HTR-8/SVneo (cell line): ENCODE measurements at places on chromosomes 5 and 9.

DNA sequence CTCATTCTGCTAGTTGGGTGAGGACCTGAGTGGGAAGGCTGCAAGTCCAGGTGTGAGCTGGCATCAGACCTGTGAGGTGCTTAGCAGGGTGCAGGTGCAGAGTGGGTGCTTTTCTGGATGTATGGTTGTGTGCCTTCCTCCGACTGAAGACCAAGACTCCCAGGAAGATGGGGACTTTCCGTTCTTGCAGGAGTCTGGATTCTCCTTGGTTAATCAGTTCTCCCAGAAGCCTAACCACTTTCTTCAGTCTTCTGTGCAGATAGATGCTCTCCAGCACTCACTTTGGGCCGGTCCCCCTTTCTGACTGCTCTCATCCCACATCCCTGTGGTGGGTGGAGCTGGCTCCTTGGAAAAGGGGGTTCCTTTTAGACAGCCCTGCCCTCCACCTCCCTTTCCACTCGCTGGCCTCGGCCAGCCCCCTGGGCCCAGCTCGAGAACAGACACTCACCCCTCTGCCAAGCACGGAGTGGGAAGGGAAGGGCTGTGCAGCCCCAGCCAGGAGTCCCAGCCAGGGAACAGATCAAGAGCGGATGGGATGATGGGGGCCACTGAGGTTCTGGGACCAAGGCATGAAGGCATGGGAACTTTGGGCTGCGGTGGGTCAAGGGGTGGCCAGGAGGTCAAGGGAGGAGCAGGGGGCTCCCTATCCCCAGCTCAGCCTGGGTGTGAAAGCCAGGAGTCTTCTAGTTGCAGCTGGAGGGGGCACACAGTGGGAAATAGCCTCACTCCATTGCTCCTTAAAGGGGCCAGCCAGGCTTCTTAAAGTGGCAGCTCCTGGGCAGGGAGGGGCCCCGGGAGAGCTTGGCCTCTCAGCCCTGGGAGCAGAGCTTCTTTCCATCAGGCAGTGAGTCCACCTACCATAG is 62.4 kb downstream of the FGF18 start:
- DNase-seq = no peak

DNA sequence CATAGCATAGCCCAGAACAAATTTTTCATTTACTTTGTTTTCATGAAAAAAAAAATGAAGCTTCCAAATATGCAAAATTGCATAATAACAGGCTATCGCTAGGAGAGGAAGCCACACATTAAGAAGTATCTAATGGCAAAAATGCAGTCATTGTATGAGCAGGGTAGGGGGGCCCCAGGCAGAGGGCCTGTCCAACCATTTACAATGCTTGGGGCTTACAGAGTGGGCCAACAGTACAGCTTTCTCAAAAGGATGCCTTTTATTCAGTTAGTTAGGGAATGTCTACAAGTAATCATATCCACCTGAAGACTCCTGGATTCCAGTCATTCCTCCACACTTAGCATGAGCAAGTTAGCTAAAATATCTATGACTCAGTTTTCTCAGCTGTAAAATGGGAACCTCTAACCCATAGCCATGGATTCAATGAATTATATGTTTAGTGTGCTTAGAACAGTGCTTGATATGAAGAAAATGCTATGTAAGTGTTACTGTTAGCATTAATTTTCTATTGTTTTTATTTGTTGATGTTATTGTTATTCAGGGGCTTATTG is 117.7 kb downstream of the GAS1 start:
- no peak for DNase-seq

DNA sequence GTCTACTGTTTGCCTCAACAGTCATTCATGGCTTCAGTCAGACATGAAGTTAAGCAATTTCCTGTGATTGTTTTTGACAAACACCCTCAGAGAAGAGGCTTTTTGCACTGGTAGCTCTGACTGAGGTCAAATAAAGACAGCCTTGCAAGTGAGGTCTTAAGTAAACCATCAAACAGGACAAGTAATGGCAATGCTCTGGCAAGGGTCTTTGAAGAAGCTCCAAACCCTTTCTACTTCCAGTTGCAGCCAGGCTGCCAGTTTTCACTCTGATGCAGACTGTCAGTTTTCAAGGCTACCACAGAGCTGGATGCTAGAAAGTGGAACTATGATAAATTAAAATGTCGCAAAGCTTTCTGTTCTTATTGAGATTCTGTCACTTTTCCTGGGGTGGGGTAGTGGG is 421.5 kb upstream of the PTGER4 start:
- no peak for DNase-seq

DNA sequence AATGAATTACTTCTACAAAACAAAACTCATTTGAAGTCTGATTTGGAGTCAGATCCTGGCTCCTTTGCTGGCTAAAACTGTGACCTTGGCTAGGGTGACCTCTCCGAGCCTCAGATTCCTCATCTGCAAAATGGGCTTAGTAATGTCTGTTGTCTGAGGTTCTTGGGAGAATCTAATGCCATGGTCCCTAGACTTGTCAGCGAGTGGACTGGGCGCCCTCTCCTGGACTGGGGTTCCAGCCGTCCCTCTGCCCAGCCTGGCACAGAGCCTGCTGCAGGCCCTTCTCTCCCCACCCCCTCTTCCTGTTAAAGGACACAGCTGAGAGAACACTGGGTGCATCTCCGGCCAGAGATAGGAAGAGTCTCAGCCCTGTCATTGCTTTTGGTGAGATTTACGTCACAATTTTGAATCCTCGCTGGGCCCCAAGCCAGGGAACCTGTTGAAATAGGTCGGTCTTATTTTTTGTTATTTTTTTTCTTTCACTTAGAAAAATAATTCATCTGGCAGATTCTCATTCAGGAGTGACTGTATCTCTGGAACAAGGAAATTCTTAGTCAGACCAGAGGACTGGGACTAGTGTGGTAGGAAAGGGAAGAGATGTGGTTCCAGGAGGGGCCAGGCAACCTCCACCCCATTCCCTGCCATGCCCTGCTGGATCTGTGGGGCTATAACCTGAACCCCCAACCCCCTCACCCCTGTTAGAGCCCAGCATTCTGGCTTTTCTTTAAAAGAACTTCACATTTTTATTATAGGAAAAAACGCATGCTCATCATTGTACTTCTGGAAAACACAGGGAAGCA is 48.2 kb upstream of the RPL26L1 start:
- DNase-seq = peak; percentile 41

- no peak for DNase-seq
These were observed 161.5 kb downstream of the FBN2 start for GRCh38 chr5:128376577-128376976.

- peak; percentile 23 for DNase-seq
These were observed 61.5 kb downstream of the LNPEP start for GRCh38 chr5:96997265-96997859.

DNA sequence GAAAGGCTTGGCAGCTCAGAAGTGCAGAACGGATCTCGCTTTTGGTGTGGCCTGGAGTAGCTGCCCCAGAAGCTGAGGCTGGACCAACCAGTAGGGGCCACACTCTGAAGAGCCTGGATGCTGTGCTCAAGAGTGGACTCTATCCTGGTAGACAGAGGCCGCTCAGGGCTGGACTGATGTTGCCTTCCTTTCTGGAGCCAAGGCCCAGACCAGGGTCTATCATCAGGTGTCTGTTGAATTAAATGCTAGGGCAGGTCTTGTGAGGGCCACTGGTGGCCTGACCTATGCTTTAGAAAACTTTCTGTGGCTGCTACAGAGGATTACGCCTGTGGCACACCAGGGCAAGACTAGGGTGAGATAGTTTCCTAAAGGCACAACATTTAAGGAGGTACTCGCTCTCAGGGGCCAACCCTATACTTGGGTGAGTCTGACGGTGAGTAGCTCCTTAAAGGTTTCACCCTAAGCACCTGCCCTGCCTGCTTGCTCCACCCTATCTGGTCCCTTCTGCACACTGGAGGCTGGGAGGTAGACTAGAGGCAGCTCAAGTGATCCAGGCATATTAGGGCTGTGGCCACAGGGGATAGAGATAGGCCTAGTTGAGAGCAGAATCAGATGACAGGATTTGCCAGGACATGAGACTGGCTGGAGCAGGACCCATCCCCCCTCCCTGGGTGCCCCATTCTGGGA is 9.8 kb upstream of the IRF1 start:
- DNase-seq = no peak

- no peak for DNase-seq
These were observed 20.5 kb upstream of the GPX3 start for GRCh38 chr5:150999704-151000442.
